Esophagus squamous epithelium (tissue), 5 donors: ENCODE measurements at places on chromosomes 5 and 9.

DNA sequence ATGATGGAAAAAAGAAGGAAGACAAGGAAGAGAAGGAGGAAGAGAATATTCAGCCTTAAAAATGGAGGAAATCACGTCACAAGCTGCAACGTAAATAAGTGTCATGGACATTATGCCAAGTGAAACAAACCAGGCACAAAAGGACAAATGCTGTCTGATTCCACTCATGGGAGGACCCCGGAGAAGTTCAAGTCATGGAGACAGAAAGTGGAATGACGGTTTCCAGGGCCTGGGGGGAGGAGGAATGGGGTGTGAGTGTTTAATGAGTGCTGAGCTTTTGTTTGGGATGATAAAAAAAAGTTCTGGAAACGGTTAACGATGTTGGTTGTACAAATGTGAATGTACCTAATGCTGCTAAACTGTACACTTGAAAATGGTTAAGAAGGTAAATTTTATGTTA lies 439.5 kb downstream of the GADD45G start:
- no peak for DNase-seq

DNA sequence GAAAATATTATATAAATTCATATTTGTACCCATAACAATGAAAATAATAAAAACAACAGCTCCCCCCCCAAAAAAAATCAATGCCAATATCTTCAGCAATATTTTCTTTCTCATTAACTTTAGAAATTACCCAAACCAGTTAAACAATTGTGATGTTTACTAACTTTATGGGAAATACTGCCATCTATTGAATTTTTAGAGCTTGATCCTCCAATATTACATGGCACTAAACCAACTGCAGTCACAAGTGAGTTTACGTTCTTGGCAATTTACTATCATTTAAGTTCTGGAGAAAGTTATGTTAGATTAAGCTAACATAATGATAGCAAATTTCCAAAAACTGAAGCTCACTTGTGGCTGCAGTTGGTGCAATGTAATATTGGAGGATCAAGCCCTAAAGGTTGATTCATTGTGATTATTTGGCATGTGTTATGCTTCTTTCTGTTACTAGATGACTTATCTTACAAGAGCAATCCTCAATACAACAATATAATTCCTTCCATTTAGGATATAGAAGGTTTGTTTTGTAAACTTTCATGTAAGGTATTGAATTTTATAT lies 379.5 kb downstream of the CDH18 start:
- DNase-seq, result no peak

DNA sequence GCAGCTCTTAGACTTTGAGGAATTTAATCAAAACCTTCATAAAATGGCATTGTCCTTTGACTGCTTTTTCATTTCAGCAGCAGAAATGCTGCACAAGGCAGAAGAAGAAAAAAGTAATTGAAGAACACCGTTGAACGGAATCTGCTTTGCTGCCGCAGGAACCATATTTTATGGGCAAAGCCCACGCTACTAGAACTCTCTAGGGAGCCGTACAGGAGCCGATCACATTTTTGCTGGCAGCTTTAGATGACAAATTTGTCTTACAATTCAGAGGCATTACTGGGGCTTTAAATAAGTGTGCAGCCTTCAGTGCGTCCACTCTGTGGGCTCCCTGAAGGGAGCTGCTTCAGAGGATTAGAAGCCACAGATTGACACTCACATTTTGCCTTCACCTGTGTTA lies 5.4 kb downstream of the CFAP90 start:
- DNase-seq, result no peak

DNA sequence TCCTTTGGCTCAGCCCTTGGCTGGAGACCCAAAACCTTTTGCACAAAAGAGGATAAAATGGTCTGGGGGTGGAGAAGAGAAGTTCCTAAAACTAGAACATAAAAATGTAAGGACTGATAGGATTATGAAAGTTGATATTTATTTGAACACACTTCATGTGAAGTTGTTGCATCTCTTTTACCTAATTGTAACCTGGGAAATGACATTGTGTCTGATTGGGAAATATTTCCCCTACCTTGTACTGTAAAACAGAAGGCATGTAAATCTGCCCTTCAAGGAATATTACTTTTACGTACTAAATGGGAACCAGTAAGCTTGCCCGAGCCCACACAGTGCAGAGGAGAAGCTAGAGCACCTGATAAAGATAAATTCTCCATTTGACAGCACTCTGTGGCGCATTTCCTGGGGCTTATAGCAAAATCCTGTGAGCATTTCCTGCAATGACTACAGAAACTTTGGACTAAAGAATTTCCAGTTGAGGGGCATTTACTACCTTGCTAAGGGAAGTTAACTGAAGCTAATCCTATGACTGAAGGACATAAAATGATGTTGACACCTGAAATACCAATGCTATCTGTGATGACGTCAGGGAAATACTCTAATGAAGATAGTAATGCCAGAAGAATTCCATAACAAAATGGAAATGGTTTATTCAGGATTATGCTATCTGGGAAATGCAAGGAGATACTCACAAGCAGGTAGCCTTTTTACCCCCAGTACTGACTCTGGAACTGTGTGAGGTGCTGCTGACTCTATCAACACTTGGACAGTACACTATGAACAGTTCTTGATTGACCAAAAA lies 78.3 kb upstream of the LIFR start:
- DNase-seq, result no peak

GRCh38 chr5:73228052-73228451 lies 55.1 kb downstream of the TMEM174 start:
- DNase-seq, result no peak

DNA sequence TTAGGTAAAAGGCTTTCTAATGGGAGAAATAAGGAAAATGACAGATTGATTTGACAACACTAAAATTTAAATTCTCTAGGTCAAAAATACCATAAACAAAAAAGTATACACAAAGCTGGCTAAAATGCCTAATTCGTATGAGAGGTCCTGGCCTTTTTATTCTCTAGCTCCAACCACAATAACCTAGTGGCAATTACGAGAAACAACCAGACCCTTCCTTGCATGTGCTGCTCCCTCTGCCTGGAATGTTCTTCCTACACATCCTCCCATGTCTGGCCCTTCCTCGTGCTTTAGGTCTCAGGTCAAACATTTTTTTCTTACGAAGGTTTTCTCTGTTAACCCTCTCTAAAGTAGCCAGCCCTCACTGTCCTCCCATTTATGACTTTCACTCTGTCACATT lies 176.4 kb upstream of the PLPPR1 start:
- no peak for DNase-seq

- no peak for DNase-seq
These were observed 4.1 kb downstream of the HBEGF start for GRCh38 chr5:140342287-140342686.

DNA sequence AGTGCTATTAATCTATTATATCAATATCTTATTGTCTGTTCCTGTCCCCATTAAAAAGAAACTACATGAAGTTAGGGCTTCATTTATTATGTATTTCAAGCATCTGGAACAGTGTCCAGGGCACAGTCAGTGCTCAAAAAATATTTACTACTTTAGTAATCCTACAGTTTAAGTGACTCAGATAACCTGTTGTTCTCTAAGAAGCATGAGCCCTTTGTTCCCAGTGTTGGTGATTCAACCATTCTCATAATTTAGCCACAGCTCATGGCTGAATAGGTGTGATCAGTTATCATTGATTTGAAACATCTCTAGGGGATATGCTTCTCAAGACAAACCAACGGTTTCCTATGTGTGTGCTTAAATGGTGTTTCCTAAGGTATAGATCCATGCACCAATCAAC lies 292.7 kb downstream of the TMEM167A start:
- DNase-seq, result no peak

GRCh38 chr5:172877466-172878260 lies 43.6 kb downstream of the ERGIC1 start:
- no peak for DNase-seq

- DNase-seq, result no peak
These were observed 96.7 kb downstream of the CAVIN4 start for GRCh38 chr9:100674419-100675122.

DNA sequence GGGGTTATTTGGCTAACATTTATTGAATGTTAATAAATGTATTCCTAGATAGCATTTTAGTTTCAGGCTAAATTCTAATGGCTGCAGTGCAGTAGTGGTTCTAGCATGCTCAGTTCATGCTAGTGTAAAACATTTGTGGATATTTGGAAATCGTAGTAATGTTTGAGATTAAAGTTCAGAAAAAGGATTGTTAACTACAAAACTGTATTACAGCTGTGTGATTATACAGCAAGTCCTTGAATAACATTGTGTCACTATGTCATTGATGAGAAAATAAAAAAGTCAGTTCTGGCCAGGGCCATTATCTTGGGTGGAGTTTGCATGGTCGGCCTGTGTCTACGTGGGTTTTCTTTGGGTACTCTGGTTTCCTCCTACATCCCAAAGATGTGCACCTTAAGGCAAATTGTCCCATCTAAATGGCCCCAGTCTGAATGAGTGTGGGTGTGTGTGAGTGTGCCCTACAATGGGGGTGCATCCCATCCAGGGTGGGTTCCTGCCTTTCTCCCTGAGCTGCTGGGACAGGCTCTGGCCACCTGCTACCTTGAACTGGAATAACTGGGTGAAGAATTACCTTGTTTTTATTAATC lies 8.8 kb downstream of the ZSWIM6 start:
- no peak for DNase-seq

DNA sequence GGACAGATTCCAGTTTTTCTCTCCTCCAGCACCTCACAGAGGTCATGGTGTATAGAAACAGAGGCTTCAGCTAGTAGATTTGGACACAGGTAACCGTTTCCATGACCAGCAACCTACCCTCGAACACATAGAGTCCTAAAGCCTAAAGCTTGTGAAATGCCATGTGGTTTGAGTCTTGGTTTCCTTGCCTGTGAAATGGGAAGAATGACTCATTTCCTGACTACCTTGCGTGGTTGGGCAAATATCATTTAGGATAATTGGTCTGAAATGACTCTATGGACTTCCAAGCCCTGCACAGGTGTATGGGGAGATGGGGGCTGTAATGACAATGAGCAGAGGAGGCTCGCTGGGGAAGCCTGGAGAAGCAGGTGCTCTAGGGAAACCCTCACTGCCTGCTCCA lies 134.6 kb downstream of the TTLL11 start:
- no peak for DNase-seq

- DNase-seq, result no peak
These were observed 168.8 kb downstream of the DROSHA start for GRCh38 chr5:31362931-31363568.

GRCh38 chr5:9653811-9654210 lies 23.7 kb upstream of the TAS2R1 start:
- DNase-seq, result no peak

DNA sequence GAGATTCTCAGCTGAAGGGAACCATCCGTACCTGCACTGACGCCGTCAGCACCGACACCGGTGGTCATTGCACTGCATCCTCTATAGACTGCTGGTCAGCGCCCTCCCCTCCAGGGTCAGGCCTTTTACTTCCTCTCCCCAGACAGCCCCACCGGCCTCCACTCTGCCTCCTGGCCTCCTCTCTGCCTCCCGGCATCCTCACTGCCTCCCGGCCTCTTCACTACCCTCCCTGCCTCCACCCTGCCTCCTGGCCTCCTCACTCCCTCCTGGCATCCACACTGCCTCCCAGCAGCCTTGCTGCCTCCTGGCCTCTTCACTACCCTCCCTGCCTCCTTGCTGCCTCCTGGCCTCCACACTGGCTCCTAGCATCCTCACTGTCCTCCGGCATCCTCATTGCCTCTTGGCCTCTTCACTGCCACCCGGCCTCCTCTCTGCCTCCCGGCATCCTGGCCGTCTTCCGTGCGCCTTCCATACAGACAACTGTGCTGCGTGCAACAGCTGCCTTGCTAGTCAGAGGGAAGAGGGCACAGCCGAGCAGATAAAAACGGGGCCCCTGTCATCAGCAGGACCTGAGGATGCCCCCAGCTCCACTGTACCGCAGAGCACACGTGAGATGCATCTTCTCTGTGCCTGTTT lies 62.0 kb downstream of the VAV2 start:
- DNase-seq, result no peak

- no peak for DNase-seq
These were observed 122.1 kb downstream of the YIPF5 start for GRCh38 chr5:144048259-144048856.

- no peak for DNase-seq
These were observed 128.9 kb downstream of the ERCC6L2 start for GRCh38 chr9:96004379-96004778.

DNA sequence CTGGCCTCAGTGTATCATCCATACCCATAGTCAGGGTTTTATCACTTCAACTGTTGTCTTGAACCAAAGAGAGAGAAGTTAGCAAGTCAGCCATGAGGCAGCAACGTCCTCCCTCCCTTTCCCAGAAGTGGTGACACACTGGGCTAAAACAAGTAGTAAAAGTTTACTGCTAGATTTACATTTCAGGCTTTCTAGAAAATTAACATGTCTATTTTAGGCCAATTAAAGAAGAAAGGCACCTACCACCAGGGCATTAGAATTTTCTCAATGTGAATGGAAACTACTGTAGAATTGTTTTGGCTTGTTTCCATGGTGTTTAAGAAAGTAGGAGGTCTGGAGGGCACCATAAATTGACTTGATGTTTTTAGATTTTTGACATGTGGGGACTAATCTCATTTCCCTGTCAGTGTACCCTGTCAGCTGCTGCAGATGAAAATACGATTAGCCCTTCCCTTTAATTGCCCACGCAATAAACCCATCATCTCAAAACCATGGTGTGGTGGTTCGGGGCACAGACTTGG lies 121.8 kb upstream of the ELL2 start:
- no peak for DNase-seq

GRCh38 chr5:107100121-107100520 lies 570.6 kb downstream of the EFNA5 start:
- no peak for DNase-seq

DNA sequence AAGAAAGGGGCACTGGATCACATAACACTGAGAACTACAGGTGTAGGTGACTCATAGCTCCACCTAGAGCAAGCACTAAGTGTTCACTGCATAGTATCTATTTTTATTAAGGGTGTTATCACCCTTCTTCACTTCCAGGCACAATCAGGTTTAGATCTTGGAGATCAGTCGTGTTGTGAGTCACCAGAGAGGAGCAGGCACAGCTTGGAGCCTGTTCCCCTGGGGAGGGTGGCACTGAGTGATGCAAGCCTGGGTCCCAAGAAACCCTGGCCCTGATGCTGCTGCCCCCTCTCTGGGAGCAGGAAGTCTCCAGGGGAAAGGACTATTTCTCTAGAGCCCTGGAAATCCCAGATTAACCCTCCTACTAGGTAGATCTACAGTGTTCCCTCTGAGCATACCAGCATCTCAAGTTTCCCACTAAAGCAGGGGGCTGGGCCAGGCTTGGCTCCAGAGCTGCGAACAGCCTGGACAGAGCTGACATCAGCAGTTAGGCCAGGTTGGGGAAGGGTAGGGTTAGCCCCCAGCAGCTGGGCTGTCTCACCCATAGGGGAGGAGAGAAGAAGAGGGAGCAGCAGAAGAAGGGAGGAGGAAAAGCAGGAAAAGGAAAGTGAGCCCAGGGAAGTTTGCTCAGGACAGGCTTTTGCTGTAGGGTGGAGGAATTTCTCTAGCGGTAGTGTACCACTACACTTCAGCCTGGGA lies 28.1 kb upstream of the SPINK4 start:
- DNase-seq, result no peak
